Activated CD4-positive, CD25-positive, alpha-beta regulatory T cell treated with anti-CD3 and anti-CD28 coated beads, Interleukin-2, amount 50 U/mL, for 24 hours (primary cell): ENCODE measurements at places on chromosomes 7 and 10.

DNA sequence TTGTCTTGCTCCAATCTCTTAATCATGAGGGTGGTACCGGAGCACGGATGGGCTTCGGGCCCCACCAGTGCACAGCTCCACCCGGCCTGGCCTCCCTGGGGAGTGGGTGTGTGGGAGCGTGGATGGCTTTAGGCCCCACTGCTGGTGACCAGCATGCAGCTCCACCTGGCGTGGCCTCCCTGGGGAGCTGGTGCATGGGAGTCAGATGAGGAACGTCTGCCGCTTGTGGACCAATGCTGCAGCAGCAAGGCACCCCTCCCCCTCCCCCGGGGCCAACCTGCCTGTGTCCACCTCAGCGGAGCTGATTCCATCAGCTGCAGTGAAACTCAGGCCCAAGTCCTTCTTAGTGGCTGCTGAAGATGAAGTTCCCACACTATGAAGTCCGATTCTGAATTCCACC lies 511.4 kb downstream of the PTPRN2 start:
- no peak for ATAC-seq

DNA sequence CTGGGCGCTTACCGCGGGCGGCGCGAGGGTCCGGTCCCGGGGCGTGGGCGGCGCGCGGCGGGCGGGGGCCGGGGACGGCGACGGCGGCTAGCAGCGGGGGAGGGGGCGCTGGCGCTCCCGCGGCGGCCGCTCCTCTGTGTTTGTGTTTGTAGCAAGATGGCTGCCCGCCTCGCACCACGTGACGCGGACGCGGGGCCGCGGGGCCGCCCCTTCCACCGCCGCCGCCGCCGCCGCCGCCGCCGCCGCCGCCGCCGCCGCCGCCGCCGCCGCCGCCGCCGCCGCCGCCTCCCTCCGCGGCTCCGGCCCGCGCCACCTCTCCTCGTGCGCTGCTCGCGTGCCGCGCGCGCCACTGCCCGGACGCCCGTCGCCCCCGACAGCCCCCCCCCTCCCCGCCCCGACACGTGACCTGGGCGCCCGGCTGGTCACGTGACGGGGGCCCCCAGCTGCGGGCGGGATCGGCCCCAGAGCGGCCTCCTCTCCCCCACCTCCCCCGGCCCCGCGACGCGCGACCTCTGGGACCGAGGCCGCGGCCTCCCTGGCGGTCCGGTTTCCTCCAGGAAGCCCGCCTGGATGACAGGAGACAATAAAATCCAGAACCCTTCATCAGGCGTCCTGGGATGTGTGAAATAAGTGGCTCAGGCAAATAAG lies at the start of gene GIGYF1:
Gene GIGYF1, minus strand, starts transcription at position 153 of the 648 bp plus-strand sequence. CDS start 6,012 bp downstream, outside the sequence.
- peak; percentile 59 for ATAC-seq

GRCh38 chr7:67729771-67730170 lies 733.1 kb downstream of the TYW1 start:
- no peak for ATAC-seq

GRCh38 chr10:10677479-10677878 lies 340.2 kb upstream of the CELF2 start:
- no peak for ATAC-seq

DNA sequence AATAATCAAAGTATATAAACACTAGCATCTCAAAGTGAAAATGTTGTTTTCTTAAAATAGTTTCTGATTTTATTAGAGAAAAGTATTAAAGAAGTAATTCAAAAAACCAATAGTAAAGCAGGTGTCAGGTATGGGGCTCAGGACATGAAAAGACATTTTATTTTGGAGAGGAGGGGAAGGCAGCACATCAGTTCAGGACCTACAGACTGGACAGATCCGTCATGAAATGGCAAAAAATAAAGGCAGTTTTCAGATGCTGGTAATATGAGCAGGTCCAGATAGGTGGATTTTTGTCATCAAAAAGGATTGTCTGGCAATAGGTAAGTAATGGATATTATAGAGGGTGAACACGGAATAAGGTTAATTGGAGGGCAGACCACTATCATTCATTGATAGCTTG lies 49.0 kb downstream of the GRM3 start:
- no peak for ATAC-seq

- ATAC-seq: no peak
Measured at GRCh38 chr7:100378114-100378755, 4.9 kb downstream of the PILRA start.

GRCh38 chr7:24727154-24728120 lies 29.8 kb downstream of the GSDME start:
- no peak for ATAC-seq

DNA sequence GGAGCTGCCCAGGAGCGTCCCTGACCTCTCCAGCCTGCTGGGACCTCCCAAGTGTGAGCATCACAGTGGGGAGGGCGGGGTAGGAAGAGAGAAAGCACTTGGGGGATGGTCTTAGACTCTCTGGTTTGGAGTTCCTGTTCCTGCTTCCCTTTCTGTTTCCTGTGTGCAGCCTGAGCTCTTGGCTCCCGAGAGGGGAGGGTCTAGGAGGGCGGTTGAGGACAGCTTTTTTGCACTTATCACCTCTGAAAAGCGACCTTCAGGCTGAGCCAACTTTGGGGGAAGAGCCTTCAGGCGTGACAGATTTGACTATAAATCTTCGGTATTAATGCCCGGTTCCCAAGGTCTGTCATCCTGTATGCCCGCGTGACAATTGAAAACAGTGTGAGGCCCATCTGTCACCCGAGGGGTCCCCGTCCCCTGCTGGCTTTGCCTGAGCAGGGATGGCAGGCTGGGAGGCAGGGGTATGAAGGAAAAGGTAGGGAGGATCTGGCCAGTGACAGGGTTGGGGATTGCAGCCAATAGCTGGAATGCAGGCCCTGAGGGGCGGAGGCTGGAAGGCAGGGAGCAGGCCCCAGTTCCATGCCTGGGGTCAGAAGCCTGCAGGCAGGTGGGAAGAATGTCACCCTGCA lies 78.6 kb downstream of the CDH23 start:
- ATAC-seq: no peak

- no peak for ATAC-seq
Measured at GRCh38 chr7:115097175-115097671, 175.3 kb downstream of the MDFIC start.

GRCh38 chr10:70051848-70052247 lies 798 bp upstream of the MACROH2A2 start:
- ATAC-seq: no peak

DNA sequence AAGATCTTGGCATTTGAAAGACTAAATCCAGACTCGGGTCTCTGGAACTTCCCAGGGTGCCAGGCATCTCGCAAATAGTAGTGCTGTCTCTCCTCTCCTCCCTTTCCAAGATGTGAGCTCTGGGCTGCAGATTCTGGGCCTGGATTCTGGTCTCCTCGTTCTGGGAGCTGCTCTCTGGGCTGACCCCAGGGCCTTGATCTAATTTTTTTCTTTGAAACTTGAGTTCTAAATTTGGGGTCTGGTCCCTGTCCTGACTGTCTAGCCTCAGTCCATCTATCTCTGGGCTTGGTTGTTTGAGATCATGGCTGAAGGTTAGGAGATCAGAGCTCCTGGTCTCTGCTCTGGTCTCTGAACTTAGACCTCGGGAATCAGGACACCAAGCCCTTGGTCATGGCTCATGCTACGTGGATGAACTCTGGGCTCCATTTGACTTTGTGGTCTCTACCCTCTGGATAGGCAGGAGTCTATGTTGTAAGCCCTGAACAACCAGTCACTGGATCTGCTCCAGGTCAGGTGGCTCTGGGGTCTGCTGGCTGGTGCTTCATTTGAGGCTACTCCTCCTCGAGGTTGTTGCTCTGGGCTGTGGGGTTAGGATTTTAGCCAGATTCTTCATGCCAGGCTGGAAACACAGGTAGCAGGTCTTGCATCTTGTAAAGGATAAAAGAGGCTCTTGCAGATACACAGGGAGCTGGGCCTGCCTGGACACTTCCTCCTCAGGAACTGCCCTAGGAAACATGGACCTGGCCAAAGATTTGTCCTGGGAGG lies 8.0 kb upstream of the MBL2 start:
- ATAC-seq: no peak

DNA sequence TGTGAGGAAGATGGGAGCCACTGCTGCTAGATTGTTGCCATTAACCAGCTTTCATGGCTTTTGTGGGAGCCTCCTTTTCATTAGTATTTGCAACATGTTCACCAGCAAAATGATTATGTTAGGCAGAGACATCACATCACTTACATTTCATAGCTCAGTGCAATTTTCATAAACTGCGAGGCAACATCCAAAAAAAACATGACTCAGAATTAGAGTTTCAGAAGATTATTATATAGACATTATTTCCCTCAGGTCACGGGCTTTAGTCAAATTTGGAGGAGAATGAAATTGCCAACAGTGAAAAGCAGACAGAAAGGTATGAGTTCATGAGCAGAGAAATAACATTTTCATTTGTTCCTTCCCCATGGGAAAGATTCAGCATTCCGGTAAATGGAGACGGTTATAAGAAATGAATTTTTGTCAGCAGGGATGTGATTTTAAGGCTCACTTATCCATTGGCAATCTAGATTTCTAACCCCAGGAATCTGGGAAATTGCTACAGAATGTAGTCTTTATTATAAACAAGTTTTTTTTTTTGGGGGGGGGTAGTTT lies 573.2 kb downstream of the AUTS2 start:
- no peak for ATAC-seq

GRCh38 chr10:35416619-35417312 lies 80.5 kb downstream of the CCNY start:
- no peak for ATAC-seq

DNA sequence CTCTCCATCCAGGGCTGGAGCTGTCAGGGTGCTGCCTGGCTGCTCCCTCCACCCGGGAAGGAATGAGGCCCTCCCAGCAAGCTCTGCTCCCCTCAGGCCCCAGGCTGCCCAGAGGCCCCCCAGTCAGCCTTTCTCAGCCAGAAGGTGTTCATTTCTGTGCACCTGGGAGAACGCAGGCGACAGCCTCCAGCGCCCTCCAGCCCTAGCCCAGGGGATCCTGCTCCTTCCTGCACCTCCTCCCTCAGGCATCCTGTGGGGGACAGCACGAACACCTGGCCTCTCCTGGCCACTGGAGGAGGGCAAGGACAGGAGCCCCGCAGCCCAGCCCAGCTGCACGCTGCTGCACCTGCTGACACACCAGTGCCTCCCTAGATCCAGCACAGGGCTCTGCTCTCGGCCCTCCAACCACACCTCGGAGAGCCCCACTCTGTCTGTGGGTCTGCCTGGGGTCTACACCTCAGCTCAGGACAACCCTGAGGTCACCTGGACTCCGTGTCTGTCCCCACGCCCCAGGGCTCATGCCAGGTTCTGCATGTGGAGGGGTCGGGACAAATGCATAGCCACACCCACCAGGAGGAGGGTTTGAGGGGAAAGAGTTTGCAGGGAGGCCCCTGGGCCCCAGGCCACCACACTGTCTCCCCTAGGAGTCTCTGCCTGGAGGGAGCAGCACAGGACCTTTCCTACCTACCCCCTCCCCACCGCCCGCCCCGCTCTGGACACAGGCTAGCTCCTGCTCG lies 7.4 kb upstream of the PWWP2B start:
- no peak for ATAC-seq

GRCh38 chr10:131701131-131701947 lies 199.5 kb upstream of the PPP2R2D start:
- no peak for ATAC-seq

DNA sequence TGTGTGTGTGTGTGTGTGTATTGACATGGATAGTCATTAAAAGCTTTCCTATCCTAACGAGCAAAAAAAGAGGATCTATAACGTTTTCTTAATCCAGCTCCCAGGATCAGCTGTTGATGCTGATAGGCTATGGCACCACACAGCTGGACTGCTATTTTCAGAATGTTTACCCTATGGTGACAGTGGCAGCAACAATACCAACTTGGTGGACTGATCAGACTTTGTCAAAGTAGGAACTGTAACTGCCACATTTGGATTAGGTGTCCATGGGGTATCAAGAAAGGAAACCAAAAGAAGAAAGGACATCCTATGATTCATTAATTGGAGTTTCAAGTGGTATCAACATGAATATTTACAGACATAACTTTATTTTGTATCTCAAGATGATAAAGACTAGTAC lies 2.7 kb upstream of the CLEC5A start:
- ATAC-seq: no peak

- no peak for ATAC-seq
Measured at GRCh38 chr7:36082216-36082615, 70.8 kb upstream of the EEPD1 start.

DNA sequence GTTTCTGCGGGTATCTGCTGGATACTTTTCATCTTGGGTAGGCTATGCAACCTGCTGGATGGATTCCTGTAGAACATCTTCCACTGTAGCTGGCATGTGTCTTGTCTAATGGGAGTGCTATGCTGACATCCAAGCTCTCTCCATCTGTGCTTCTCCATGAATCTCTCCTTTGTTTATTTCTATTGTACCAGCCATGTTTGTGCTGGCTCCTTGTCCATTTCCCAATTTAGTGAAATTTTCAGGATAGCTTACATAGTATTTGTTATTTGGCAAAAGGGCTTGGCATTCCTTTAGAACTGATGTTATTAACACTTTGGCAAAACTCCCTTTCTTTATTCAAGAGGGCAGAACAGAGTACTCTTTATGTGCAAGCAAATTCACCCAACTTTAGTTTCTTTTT lies 198.0 kb downstream of the CSTF2T start:
- no peak for ATAC-seq

DNA sequence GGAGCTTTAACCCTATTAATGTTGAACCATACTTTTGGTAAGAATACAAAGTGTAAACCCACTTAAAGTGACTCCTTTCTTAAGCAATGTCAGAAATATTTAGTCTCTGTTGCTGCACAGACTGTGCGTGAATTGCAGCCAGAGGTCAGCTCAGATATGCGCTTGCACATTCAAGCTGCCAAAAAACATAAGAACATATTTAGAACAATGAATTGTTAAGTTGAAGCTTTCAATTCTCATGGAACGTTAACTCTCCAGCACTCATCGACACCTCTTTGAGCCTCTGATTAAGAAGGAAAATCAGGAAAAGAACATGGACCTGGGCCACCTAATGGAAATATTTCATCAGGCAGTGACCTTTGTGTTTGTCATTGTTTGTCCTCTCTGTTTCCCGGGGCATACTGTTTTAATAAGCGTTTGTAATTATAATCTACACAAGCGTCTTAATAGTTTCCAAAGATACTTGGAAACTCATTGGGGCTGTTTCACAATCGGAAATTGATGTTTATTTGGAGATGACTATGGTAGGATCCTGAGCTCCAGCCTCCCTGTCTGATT lies 193.0 kb upstream of the CELF2 start:
- ATAC-seq: no peak

GRCh38 chr7:6256677-6257535 lies 15.5 kb downstream of the CYTH3 start:
- ATAC-seq: peak; percentile 92

GRCh38 chr7:8068892-8069686 lies 100.5 kb downstream of the GLCCI1 start:
- no peak for ATAC-seq

GRCh38 chr7:95916573-95917297 lies 144.4 kb downstream of the DYNC1I1 start:
- ATAC-seq: no peak
